ENCODE measurements at places on chromosomes 2 and 18.

- no peak for DNase-seq
Observed at GRCh38 chr2:168165985-168166901, 81.2 kb downstream of the STK39 start.

DNA sequence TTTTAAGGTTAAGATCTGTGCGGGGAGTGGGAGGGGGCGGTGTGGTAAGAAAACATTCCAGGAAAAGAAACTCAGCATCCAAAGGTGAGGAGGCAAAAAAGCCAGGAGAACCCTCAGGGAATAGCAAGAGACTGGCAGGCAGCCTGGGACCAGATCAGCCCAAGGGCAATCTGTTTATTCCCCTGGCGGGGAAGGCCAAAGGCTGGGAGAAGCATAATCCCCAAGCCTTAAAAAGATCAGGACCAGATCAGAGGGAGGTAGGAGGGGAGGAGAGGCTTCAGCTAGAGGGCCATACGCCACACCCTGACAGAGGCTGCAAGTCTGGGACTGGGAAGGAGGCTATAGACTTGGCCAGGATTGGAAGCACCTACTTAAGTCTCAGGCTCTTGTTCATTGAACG, 163.0 kb upstream of the PXDN start:
- no peak for DNase-seq

GRCh38 chr18:26863122-26863879, 2.2 kb downstream of the AQP4 start:
- no peak for DNase-seq

- DNase-seq, result no peak
Observed at GRCh38 chr2:41409328-41409727, 638.5 kb upstream of the PKDCC start.

- no peak for DNase-seq
Observed at GRCh38 chr2:17747684-17748452, 5.7 kb downstream of the SMC6 start.
